ENCODE measurements at places on chromosomes 2 and 18.
A peak's percentile ranks its signal among the peaks of the same experiment; 100 is the strongest.

GRCh38 chr2:112639936-112640335 is 5.8 kb upstream of the SLC20A1 start:
- no peak for DNase-seq

- DNase-seq: peak; percentile 39
These were observed 20.2 kb upstream of the PAX3 start for GRCh38 chr2:222318712-222319585.

DNA sequence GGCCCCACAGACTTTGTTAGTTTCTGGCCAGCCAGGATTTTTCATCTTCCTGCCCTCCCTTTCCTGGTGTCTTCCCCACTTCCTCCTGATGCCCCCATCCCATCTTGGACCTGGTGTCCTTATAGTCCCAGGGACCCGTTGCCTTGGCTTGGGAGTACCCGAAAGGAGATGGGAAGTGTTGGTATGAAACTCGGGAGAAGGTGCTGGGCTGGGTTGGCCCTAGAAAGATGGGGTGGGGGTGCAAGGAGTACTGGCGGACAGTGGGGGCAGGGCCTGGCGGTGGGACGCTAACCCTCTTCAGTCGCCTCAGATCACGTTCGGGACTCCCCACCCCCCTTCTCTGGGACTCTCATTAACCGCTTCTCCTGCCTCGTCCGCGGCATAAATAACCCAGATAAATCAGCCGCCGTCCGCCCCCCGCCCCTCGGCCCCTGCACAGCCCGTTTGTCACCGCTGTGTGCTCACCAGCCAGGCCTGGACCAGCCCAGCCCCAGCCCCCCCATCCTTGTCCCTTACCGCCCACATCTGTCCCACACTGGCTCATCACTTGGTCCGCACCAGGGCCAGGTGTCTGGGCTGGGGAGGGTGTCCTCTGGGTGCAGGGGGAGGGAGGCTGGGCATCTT is 3.7 kb upstream of the ASIC4 start:
- no peak for DNase-seq

GRCh38 chr2:223365158-223365679 is 236.9 kb downstream of the SCG2 start:
- no peak for DNase-seq

- no peak for DNase-seq
These were observed 1.5 kb downstream of the XDH start for GRCh38 chr2:31413025-31413424.

- DNase-seq: no peak
These were observed 52.6 kb upstream of the TMEM163 start for GRCh38 chr2:134771313-134771801.

DNA sequence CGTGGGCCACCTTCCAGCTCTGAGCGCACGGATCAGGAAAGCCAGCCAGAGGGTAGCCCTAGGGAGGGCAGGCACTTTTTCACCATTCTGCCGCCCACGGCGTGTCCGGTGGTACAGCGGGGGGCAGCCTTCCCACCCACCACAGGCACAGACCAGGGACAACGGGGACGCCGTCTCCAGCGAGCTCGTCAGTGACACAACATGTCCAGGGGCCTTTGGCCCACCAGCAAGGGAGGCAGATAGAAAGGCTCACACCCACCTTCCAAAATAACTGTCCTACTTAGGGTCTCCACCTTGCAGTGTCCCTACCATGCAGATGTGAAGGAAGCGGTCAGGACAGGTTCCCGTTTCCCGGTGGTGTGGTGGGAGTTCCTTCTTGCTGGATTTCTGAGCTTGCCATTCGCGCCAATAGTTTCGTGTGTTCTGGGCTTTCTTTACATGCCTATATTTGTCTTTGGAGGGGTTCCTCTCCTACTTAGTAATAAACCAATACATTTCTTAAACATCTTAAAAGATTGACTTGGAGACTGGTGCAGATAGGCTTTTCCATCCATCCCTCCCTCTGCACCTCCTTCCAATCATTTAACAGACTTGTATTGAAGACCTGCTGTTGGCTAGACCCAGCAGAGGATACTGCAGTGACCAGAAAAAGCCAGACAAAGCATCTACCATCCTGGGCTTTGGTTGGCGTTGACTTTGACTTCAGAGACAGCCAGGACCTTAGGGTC is 872 bp downstream of the ASB1 start:
- no peak for DNase-seq

GRCh38 chr2:204971206-204971907 is 426.1 kb downstream of the PARD3B start:
- DNase-seq: no peak

DNA sequence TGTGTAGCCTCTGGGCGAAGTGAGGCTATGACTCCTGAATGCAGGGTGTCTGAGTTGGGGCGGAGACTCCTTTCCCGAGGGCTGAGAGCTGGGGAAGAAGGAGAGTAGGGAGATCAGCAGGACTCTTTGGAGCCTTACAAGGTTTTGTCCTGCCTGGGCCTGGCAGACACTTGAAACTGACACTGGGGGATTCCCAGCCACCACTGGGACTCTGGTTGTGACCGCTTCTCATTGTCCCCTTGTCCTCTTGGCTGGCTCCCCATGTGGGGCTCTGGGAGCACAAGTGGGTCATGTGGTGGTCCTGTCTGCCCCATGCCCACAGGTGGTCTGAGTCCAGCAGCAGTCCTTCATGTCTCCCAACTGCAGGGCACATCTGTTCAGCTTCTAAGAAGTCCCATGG is 78.2 kb upstream of the MGAT4A start:
- no peak for DNase-seq

DNA sequence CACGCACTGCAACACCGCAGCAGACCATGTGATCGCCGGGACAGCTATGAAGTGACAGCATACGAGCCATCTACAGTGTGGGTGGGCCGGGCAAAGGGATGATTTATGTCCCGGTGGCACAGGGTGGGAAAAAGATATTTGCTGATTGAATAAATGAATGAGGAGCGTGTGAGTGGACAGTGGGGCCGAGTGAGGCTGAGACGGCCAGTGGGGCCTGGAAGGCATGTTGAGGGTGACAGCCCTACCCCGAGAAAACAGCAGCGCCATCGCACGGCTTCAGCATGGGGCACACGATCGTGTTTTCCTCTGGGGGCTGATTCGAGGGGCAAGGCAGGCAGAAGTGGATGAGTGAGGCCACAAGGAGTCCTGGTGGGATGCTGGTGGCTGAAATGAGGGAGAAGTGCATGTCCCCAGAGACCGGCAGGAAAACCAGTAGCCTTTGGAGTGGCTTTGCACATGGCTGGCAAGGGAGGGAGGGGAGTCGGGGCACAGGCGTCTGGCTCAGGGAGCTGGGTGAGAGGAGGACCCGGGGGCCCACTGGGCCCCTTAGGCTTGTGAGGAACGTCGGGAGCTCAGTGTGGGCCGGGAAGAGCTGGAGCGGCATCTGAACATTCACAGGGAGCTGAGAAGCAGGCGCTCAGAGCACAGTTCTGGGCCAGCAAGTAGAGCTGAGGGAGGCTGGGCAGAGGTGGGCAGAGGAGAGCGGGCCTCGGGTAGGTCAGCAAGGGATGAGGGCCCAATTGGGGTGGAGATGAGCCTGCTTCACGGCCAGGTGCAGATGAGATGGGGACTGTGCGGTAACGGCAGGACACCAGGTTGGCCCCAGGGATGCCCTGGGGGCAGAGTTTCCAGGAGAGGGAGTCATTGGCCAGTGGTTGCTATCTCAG is 32.1 kb upstream of the MAL start:
- DNase-seq: no peak

DNA sequence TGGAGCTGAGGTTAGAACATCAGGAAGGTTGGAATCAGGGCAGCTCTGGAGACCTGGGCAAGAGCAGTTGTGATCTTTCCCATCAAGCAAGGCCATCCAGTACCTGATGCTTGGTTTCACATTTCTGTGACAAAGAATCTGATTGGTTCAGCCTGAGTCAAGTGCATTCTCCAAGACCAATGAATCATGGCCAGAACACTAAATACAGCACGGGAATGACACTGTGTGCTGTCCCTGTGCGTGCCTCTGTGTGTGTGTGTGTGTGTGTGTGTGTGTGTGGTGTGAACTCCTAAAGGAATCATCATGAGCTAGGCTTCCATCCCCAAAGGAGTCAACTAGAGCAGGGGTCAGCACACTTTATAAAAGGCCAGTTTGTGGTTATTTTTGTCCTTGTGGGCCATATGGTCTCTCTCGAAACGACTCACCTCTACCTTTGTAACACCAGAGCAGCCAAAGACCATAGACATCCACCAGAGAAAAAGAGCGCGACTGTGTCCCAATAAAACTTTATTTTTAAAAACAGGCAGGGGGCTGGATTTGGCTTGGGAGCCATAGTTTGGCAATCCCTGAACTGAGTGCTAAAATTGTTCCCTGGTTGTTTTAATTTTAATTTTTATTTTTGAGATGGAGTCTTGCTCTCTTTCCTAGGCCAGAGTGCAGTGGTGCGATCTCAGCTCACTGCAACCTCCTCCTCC is 99.7 kb downstream of the INHBB start:
- DNase-seq: no peak

DNA sequence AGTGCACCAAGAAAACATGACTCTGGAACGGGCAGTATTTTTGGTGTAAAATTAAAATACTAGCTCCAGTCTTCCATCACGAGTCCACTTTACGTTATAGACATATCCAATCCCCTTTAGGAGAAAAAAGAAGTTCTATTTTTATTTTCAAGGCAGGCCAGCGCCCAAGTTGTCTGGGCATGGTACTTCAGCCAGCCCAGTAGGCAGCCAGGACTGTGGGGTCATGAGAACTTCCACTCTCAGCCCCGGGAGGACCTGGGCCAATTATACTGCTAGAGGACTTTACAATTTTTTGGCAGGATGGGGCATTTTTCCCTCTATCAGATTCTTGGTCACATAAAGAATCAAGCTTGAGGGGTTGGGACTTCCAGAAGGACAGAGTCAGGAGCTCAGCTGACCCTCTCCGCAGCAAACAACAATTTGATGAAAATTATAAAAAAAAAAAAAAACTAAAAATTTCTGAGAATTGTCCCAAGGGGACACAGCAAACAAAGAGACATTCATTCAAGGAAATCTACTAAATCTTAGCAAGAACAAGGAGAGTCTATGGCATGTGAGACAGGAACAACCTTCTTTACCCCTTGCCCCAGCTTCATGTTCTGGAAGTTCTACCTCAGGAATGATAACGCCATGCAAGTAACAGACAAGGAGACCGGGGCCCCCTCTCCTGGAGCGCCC is 37.3 kb upstream of the B3GNT2 start:
- DNase-seq: no peak

DNA sequence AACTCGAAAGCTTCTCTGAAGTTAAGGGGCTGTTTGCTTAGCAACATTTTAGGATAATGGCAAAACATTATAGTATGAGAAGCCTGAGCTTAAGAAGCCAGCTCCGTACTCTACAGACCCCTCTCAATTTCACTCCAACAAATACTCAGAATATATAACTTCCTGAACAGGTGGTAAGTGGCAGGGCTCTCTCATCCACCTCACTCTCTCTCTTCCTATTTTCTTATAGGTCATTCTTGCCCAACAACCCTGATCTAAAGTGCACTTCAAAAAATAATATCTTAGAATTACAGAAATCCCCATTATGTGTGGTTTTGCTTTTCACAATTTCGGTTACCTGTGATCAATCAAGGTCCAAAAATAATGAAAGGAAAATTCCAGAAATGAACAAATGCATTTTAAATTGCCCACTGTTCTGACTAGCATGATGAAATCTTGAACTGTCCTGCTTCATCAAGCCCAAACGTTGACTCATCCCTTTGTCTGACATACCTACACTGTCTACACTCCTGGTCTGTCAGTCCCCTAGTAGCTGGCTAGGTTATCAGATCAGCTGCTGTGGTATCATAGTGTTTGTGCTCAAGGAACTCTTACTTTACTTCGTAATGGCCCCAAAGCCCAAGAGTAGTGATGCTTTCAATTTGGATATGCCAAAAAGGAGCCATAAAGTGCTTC is 122.8 kb upstream of the COL5A2 start:
- no peak for DNase-seq

DNA sequence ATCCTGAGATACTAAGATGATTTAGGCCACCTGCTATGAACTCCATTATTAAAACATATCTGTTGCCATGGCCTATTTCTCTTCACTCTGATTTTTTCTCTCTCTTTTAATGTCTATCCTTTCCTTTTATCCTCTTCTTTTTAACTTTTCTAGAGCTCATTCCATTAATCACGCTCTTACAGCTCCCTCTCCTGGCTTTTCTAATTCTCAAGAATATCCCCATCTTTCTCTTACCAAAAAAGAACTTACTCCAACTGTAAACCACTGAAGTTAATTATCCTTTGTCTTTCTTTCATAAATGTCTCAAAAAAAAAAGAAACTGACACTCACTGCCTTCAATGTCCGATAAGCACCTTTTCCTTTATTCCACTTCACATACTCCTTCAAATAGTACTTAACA is 7.9 kb downstream of the PPP3R1 start:
- no peak for DNase-seq

GRCh38 chr2:149894760-149895159 is 307.2 kb upstream of the MMADHC start:
- no peak for DNase-seq

GRCh38 chr2:181885096-181885495 is 6.4 kb upstream of the ITPRID2 start:
- no peak for DNase-seq

DNA sequence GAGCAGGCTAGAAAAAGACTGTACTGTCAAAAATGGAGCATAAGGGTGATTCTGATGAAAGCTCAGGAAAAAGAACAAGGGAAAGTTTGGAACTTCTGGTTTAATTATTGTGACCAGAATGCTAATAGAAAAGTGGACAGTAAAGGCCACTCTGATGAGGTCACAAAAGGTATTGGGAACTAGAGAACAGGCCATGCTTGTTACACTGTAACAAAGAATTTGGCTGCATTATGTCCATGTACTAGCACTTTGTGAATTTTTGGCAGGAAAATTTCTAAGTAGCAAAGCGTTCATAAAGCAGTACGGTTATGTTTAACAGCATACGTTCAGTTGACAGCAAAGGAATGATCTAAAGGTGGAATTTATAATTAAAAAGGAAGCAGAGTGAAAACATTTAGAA is 418.6 kb downstream of the TRIB2 start:
- DNase-seq: no peak

DNA sequence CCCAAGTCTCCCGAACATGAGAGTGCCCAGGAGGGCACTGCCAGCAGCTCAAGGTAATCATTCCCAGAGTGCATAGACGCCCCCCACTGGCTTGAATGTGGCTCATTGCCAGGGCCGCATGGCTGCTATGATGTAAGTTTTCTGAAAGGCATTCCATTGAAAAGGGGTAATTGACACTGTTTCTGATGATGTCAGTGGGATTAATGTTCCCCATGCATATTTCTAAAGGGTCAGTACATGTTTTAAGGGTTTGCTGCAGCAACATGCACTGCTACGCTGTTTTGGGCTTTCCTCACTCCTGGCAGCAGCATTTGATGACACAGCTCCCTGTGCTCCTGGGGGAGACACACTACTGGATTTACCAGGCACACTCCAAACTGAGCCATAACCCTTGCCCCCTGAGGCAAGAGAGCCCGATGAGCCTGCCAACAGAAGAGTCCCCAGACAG is 36.7 kb downstream of the KIAA2012 start:
- no peak for DNase-seq

GRCh38 chr18:59576541-59577385 is 120.5 kb downstream of the CCBE1 start:
- no peak for DNase-seq

- no peak for DNase-seq
These were observed 2.3 kb downstream of the IL18R1 start for GRCh38 chr2:102357937-102358336.

Measured in CD4-positive, alpha-beta T cell treated with Interleukin-17A for 1 hour (primary cell).